ENCODE measurements at places on chromosomes 1 and 21.

DNA sequence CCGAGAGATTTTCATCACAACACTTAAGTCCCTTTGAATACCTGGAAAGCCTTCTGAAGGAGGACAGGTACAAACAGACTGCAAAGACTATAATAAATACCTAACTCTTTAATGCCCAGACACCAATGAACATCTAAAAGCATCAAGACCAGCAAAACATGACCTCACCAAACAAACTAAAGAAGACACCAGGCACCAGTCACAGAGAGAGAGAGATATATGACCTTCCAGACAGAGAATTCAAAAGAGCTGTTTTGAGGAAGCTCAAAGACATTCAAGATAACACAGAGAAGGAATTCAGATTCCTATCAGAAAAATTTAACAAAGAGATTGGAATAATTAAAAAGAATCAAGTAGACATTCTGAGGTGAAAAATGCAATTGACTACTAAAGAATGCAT is 50.6 kb upstream of the ACADM start:
- DNase-seq: no peak

- no peak for DNase-seq
Measured at GRCh38 chr1:236997882-236998281, 6.4 kb downstream of the MT1HL1 start.

DNA sequence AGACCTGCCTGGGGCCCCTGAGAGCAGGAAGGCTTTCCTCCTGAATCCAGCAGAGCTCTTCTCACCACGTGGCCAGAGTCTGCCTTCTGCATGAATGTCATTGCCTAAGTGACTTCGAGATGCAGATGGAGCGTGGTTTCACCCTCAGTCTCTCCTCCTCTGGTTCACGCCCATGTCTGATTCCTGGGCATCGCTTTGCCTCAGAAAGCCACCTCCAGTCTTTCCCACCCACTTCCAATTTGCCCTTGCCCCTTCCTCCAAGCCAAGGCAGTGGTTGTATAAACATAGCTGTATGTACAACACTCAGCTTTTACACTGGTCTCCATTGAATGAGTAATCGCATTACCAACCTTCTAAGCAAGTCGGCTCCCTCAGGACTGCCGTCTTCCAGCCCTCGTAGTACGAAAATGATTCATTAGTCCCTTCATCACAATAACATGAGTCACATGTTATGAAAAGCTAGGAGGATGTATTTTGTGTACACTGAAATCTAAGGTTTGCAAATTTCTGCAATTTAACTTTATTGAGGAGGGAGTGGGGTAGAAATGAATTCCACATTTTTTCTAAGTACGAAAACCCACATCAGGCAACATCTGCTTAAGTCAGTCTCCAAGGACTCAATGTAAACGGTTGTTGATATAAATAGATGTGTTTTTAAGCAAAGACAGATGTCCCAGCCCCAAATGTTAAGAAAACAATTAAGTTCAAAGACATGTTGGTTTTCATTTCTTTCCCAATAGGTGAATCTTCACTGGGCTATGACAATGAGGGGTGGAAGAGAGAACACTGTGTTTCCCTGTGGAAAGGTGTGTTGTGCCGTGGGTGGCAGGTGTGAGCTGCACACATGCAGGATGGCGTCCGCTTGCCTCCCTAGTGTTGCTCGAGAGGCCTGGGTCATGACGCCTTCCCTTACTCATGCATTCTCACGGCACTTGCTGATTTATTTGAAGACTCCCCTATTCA is 32.3 kb upstream of the ETS2 start:
- DNase-seq: no peak

- DNase-seq: no peak
Measured at GRCh38 chr21:44650973-44651675, 3.3 kb downstream of the KRTAP12-4 start.

DNA sequence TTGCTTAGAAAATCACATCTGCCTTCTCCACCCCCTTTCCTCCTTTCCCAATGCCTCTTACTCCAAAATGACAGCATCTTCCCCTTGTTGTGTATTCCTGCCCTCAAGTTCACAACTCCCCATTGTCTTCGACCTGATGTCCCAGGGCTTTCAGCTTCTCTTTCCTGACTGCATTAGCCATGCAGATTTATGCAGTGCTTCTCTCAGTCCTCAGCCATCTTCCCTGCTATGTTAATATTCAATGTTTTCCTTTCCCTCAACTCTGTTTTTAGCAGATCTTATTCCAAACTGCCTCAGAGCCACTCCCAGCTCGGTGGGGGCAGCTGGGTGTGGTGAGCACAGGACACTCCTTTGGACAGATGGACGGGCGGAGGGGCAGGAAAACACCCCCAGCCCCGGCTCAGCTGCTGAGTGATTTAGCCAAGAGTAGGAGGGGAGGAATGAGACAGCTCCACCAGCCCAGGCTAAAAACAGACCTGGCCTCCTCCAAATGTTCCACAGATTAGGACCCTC is 71.0 kb downstream of the CD2 start:
- DNase-seq: no peak

GRCh38 chr1:84442256-84442655 is 36.8 kb upstream of the RPF1 start:
- DNase-seq: no peak

- no peak for DNase-seq
Measured at GRCh38 chr1:87437663-87438295, 109.1 kb downstream of the LMO4 start.

GRCh38 chr1:54643736-54644135 is 2.1 kb downstream of the MROH7 start:
- no peak for DNase-seq

DNA sequence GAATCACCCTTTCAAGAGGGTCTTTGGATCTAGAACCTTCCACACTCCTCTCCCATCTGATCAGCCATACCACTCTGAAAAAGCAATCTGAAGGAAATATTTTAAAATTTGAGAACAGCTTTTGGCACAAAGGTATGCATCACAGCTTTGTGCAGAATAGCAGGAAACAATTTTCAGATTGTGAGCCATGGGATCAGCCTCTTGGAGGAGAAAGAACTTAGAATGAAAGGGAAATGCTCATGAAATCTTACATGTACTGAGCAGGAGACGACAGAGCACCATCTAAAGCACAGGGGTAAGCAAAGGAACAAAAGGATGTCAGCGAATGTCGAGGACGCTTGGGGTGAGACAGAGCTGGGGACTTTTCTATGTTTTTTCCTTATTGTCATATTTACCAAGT is 54.4 kb downstream of the EDN2 start:
- no peak for DNase-seq

- DNase-seq: peak; percentile 54
Measured at GRCh38 chr1:180268556-180269075, 38.6 kb downstream of the LHX4 start.

DNA sequence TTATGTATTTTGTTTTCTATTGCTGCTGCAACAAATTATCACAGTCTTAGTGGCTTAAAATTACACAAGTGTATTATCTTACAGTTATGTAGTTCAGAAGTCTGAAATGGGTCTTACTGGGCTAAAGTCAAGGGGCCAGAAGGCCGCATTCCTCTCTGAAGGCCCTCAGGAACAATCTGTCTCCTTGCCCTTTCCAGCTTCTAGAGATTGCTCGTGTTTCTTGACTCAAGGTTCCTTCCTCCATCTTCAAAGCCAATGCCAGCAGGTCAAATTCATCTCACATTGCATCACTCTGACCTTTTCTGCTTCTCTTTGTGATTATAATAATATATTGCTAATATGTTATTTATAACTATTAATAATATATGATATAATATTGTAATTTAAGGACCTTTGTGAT is 97.1 kb downstream of the DIRAS3 start:
- DNase-seq: no peak

DNA sequence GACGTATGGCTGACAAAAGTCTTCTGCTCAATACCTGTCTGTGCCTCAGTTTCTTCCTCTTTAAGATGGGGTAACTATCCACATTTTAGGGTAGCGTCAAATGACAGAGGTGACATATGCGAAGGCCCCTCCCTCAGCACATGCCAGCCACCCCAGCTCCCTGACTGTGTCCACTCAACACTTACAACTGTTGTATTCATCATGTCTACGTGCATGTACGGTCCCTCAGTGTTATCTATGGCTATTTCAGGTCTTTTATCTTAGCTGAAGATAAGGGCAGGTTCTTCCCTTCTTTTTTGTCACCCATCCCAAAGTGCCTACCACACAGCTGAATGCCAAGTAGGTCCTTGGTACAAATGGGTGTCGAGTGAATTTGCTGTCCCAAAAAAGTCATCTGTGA is 8.3 kb upstream of the C1orf198 start:
- DNase-seq: no peak

GRCh38 chr1:233180641-233181364 is 114.7 kb downstream of the PCNX2 start:
- no peak for DNase-seq

DNA sequence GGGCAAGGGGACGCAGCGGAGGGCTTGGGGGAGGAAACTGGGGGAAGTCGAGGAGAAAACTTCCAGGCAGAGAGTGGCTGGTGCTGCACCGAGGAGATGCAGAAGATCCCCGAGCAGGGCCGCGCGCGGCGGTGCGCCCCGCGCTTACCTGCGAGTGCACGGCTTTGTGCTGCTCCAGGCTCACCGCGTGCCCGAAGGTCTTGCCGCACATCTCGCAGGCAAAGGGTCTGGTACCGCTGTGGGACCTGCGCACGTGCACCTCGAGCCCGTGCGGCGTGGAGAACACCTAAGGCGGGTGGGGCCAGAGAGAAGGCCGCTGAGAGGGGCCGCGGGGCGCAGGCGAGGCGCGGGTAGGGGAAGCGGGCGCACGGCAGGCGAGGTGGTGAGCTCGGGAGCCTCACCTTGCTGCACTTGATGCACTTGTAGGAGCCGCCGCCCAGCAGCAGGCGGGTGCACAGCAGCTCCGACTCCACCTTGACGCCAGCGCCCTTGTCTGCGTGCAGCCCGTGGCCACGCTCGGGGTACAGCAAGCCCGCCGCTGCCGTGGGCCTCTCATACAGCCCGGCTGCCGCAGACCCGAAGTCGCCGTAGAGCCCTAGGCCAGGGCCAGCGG is 6.4 kb downstream of the GFI1 start:
- DNase-seq: no peak

GRCh38 chr1:28086651-28087050 is 1.8 kb downstream of the EYA3 start:
- DNase-seq: no peak

DNA sequence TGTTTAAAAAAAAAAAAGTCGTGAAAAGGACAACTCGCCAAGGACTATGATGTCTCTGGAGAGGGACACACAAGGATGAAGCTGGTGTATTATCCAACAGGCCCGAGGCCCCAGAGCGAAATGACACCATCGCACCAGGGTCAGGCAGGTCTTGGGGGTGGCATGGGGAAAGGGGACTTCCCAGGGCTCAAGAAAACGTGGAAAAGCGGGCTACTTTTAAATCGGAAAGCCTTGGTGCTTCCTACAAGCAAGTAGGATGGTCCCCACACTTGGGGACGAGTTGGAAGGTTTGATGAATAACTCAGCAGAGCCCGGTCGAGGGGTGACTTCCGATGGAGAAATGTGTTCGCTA is 505 bp upstream of the GNPAT start:
- no peak for DNase-seq

DNA sequence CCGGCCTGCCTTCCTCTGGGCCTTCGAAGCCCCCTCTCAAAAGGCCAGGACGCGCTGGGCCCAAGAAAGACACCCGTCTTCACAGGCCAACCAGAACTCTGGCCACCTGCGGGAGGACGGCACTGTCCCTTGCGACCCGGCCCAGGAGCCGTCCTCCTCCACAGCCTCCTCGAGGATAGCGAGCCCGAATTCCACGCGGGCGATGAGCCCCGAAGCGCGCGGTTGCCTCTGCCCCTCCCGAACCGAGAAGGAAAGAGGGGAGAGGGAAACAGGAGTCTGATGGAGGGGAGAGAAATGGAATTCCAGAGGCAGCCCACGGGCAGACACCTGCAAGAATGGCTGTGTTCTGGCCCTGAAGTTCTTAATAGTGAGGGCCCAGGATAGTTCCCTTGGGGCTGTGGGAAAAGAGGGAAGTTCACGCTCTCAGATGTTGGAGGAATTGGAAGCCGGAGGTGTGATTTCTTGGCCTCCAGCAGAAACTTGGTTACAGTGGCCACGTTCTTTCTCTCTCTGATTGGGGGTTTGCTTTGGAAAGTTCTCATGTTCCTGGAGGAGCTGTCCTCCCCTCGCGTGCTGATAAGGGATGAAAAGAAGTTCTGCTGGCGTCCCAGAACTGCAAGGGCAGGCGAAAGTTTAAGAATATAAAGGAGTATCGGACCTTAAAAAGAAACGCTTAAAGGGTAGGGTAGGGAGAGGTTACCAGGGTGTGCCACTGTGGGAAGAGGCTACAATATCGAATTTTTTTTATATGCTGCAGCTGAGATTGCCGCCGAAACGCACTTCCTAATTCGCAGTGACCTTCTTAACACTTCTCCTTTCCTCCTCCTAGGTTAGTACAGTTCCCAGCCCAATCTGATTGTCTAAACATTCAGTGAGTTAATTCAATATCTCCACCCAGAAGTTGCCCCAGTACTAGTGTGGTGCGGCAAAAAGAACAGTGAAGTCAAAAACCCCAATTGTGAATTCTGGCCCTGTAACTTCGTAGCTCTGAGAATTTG is 5.8 kb upstream of the SLC44A5 start:
- DNase-seq: no peak

- peak; percentile 67 for DNase-seq
Measured at GRCh38 chr21:45147473-45148315, 73.3 kb downstream of the ADARB1 start.

GRCh38 chr21:38306433-38307141 is 49.8 kb downstream of the KCNJ15 start:
- DNase-seq: no peak

DNA sequence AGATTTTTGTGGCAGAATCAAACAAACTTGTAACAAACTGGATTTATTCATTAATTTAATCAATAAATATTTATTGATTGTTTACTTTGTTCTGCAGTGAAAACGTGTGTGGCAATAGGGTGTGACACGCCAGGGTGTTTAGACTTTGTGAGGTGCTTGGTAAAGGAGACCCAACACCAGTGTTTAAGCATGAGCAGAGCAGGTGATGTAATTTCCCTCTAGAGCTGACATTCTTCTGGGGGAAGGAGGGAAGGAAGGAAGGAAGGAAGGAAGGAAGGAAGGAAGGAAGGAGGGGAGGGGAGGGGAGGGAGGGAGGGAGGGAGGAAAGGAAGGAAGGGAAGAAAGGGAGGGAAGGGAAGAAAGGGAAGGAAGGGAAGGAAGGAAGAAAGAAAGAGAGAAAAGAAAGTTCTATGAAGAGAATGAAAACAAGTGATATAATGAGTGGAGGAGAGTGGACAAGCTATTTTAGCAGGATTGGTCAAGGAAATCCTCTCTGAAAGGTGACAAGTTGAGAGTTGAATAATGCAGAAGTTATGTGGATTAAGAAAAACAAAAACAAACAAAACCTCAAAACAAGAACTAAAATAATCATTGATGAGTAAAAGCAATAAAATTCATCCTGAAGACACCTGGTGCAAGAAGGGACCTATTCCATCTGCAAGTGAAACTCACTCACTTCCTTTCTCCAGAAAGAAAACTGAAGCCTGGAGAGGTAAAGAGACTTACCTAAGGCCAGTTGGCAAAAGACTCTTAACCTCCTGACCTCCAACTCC is 60.8 kb downstream of the TSEN15 start:
- no peak for DNase-seq

Data from coronary artery (tissue), 2 donors.